ENCODE measurements at places on chromosomes 3 and 15.

GRCh38 chr3:43794776-43795175, 104.0 kb downstream of the ABHD5 start:
- DNase-seq, result peak; percentile 52

- DNase-seq, result peak; percentile 43
Observed at GRCh38 chr3:30779686-30780287, 114.7 kb downstream of the GADL1 start.

GRCh38 chr3:128492671-128493569, at the start of gene GATA2:
GATA2 (minus strand) TSS chr3:128493201; CDS start chr3:128487031, 6,170 bp downstream.
- DNase-seq, result no peak

GRCh38 chr3:134711284-134711683, 60.5 kb upstream of the KY start:
- peak; percentile 25 for DNase-seq

GRCh38 chr15:57393061-57393460, 16.8 kb downstream of the CGNL1 start:
- no peak for DNase-seq

DNA sequence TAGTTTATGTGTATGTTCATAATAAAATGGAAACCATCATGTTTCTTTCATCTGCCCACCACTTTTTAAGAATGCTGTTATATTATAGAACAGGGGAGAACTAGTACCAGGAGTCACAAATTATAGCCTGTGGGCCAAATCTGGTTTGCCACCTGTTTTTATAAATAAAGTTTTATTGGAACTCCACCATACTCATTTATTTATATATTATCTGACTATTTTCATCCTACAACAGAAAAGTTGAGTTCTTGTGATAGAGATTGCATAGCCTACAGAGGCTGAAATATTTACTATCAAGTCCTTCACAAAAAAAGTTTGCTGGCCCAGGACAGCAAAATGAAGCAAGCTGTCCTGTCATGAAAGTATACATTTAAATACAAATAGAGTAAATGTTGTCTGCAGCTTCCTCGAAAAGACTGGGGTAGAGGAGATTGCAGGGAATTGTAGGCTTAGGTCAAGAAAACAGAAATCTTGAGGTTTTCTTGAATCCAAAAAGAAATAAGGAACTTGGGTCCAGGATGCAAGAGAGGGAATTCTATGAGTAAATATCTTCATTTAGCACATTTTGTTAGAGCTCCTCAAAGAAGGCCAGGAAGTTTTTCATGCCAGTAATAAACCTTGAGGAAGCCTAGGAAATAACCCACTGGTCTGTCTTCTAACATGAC, 41.1 kb downstream of the FILIP1L start:
- no peak for DNase-seq
